NCI-H2171 (cell line): ENCODE measurements at places on chromosomes 7 and 10.
A peak's percentile ranks its signal among the peaks of the same experiment; 100 is the strongest.

DNA sequence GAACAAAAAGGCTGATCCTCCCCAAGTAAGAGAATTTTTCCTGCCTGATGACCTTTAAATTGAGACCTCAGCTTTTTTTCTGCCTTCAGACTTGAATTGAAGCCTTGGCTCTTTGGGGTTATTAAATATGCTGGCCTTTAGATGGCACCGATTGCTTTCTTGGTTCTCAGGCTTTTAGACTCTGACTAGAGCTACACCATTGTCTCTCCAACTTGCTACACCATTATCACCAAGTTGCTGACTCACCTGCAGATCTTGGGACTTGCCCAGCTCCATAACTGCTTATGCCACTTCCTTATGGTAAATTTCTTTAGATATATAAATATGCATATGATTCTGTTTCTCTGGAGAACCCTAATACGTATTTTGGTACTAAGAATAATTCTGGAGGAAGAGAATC is 3.1 kb upstream of the ABCA13 start:
- no peak for DNase-seq

GRCh38 chr7:26291251-26291650 is 411 bp upstream of the SNX10 start:
- no peak for DNase-seq

- no peak for DNase-seq
Observed at GRCh38 chr7:14073543-14073942, 84.1 kb upstream of the ETV1 start.

DNA sequence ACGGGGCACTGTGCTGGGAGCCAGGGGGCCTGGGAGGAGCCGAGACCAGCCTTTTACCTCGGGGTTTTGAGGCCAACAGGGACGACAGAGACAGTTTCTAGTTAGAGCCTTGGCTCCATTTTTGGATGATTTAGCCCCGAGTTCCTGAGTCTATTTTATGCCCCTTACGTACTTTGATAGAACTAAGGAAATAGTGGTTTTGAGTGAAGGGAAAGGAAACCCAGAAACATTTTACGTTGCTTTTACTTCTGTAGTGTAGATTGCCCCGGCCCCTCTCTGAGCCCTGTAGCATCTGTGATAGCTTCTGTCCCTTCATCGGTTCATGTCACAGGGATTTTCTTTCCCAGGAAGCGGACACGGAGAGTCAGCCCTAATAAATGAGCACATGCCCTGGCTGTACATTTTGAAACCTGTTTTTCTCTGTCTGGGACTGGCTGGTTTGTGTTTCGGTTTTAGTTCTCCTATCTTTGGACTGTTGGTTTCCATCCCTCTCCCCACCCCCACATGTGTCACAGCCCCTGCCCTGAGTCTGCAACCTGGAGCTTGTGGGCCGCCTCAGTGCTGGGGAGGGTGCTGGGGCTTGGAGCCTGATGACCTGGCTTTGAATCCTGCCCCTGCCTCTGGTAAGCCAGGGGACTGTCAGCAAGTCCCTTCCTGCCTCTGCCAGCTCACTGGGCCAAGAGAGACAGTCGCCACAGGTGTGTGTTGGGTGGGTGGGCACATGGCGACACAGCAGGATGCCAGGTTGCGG is 6.9 kb upstream of the ORAI2 start:
- no peak for DNase-seq

- DNase-seq, result no peak
Observed at GRCh38 chr7:26326211-26326610, 34.5 kb downstream of the SNX10 start.

GRCh38 chr10:13206546-13207443 is 27.4 kb downstream of the UCMA start:
- no peak for DNase-seq

- no peak for DNase-seq
Observed at GRCh38 chr7:157854066-157854891, 517.5 kb downstream of the DNAJB6 start.

DNA sequence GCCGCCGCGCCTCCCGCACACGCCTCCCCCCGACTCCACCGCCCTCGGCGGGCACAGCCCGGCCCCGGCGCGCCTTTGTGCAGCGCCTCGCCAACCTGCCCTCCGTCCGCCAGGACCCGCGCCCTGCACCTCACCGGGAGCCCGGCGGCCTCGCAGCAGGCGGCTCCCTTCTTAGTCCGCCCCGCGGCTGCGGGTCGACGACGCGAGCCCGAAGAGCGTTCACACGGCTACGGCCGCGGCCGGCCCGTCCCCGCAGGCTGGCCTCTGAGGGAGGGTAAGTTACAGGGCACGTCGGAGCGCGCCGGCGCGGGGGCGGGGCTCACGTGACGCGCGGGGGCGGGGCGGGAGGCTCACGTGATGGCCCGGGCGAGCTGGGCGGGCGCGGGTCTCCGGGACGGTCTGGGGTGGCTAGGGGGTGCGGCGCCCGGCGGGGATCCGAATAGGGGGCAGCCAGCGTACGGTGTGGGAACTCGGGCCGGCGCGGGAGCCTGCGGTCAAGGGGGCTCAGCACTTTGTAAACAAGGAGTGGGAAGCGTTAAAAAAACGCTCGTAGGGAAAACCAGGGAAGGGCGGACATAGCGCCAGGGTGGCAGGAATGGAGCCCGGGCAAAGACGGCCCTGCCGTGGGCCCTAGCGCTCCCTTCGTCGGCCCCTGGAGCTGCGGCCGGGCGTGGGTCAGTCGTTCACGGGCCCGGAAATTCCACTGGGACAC is at the start of gene ARHGAP12:
Gene ARHGAP12 (minus strand): TSS at position 283 of the 712 bp plus-strand sequence. CDS start 19,976 bp downstream, outside the sequence.
- peak; percentile 46 for DNase-seq

GRCh38 chr7:22861576-22861975 is 38.9 kb upstream of the TOMM7 start:
- no peak for DNase-seq

DNA sequence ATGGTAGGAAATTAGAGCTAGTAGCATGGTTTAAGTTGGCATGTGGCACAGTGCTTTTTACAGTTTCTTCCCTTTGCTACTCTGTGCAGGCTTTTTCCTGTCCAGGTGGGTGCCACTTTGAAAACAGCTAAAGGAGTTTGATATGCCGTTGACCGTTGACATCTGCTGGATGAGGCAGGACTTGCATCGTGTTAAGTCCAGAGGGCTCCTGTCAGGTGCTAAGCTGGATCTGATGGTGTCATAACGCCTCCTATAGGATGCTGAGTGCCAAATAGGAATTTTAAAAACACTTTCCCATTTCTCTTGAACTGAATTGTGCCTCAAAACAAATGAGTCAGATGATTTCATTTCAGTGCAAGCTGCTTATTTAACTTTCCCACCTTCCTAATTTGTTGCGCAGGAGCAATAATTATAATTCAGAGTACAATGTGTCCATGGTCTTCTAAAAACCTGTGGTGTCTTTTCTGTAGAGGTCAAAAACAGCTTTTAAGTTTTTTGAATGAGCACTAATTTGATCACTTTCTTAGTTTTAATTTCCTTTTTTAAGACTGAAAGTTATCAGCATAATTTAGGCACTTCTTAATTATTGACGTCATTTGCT is 178.3 kb downstream of the CDCA7L start:
- peak; percentile 13 for DNase-seq

DNA sequence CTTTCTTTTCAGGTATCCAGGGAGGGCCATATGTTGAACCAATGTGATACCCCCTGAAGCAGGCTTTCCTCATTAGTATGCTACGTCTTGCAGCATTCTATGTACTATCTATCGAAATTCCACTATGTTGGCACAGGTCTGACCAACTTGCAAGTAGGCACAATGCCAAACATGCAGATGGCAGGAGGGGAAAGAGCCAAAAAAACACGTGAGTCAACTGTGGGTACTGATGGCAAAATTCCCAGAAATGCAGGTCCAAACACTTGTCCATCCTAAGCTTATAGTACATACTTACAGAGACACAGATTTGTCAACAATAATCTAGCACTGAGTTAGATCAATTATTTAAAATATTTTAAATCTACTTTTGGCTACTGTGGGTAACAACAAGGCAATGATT is 394.9 kb downstream of the DGKB start:
- DNase-seq, result peak; percentile 85

- DNase-seq, result no peak
Observed at GRCh38 chr7:87653178-87653577, 25.0 kb downstream of the RUNDC3B start.

DNA sequence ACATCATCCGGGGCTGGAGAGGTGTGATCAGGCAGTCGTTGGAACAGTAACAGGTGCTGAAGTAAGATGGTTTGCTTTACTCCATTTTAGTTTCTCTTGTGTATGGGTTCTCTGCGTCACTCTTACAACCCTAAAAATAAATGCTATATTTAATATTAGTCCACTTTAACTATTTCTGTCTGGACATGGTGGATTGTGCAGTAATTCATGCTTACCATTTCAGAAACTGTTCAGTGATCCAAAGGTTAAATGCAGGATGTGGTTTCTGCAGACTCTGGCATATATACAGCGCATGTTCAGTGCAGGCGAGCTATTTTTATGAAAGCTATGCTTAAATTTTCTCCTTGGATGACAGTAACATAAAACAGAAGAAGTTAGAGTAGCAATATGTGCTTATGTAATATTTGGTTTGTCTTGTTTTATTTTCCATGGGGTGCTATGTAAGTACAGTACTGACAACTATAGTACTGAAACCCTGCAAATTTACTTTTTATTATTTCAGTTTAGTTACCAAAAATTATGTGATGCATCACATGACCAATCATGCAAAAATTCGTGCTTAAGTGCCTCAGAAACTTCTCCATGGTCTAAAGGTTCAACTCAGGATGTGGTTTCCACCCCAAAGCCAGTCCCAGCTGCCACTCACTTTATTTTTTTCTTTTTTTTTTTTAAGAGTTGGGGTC is 46.6 kb upstream of the GRID1 start:
- no peak for DNase-seq

GRCh38 chr7:140383954-140384713 is 14.2 kb downstream of the SLC37A3 start:
- DNase-seq, result no peak

GRCh38 chr7:2558629-2559282 is at the start of gene IQCE:
IQCE (plus strand) TSS chr7:2558979; CDS start chr7:2559182, 203 bp downstream.
- DNase-seq, result peak; percentile 80

DNA sequence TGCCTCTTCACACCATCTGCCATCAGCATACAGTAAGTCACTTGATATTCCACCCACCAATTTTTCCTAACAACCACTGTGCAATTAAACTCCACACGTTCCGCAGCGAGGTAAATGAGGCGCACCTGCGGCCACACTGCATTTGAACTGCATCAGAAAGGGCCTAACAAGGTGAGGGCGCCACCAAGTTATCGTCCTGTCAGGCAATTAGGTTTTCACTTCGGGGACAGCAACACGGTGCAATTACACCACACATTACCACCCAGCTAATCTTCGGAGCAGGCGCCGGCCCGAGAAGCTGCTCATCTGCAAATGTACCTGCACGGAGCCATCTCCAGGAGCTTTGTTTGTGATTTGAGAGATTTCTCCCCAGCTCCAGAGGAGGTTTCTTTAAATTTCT is 84.4 kb downstream of the EBF3 start:
- peak; percentile 73 for DNase-seq

DNA sequence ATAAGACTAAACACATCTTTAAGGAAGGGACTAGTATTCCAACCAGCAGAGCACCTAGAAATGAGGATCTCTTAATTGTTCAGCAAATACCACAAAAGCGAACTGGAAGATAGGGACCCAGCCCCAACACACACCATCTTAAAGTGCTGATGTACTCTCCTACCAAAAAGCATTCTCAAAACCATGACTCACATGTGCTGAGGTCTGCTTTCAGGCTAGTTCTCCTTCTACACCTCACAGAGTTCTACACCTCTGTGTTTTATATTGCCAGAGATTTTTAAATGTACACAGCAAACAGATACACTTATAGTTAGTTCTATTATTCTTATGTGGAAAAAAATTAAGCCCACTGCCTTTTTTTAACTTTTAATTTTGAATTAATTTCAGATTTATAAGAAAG is 191.9 kb downstream of the DOCK4 start:
- DNase-seq, result no peak

DNA sequence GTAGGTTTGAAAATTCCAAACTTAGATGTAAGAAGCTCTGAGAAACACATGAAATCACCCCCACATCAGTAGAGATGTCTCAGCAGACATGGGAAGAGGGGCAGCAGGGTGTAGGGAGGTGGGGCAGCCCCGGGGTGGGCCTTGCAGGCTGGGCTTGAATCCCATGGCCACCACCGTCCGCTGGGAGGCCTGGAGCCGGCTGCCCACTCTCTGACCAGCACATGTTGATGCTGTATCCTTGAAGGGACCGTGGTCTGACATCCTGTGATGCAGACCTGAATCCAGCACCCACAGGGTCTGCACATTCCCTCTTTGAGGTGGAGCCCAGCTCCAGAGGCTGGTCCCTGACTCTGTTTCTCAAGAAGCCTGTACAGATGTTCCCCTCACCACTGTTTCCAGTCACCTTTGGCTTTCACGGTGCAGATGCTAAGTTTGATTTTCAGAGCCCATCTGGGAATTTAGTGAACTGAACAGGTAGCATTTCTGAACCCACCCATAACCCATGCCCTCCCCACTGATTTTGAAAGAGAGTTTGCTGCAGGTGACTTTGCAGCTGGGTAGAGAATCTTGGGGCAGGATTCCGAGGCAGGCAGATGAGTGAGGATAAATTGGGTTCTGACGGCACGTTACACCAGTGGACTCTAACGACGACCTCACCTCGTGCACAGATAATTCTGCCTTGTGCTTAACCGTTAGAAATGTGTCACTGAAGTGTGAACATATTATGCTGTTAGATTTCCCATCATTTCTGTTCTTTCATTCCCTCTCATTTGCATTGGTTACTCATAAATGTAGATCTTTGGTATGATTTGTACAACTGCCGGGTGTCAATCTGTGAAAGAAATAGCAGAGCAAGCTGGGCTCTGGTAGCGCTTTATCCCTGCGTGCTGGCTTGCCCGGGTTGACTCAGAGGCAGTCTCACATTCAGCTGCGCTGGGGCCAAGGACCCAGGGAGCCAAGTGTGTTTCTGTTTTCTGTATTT is 45.7 kb downstream of the IKZF1 start:
- DNase-seq, result no peak

DNA sequence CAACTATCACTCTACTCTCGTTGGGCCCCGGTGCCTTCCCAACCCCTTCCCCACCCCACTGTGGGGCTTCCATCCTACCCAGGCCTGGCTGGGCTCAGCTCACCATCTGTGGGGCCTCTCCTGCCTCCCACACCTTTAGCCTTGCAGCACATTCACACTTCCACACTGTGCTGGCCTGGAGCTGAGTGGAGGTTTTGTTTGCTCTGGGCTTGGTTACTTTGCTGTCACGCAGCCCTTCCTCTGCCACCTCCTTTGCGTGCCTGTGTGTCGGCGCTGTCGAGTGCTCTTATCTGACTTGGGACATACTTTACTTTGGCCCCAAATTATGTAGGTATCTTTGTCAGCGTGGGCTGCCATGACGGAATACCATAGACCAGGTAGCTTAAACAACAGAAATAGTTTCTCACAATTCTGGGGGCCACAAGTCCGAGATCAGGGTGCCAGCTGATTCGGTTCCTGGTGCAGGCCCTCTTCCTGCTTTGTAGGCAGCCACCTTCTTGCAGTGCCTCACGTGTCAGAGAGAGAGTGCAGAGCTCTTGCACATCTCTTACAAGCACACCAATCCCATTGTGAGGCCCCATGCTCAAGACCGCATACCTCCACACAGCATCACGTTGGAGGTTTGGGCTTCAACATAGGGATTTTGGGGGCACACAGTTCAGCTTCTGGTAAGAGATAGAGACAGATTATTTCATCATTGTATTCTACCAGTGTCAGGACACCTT is 89.0 kb downstream of the CUL1 start:
- no peak for DNase-seq

GRCh38 chr10:3619241-3619640 is 165.8 kb downstream of the KLF6 start:
- no peak for DNase-seq

- no peak for DNase-seq
Observed at GRCh38 chr10:120005207-120006201, 113.0 kb downstream of the SEC23IP start.

- DNase-seq, result no peak
Observed at GRCh38 chr10:103820101-103821062, 35.0 kb downstream of the SH3PXD2A start.

- no peak for DNase-seq
Observed at GRCh38 chr7:44045226-44046014, 918 bp downstream of the DBNL start.
